ENCODE measurements at places on chromosomes 2 and 18.

DNA sequence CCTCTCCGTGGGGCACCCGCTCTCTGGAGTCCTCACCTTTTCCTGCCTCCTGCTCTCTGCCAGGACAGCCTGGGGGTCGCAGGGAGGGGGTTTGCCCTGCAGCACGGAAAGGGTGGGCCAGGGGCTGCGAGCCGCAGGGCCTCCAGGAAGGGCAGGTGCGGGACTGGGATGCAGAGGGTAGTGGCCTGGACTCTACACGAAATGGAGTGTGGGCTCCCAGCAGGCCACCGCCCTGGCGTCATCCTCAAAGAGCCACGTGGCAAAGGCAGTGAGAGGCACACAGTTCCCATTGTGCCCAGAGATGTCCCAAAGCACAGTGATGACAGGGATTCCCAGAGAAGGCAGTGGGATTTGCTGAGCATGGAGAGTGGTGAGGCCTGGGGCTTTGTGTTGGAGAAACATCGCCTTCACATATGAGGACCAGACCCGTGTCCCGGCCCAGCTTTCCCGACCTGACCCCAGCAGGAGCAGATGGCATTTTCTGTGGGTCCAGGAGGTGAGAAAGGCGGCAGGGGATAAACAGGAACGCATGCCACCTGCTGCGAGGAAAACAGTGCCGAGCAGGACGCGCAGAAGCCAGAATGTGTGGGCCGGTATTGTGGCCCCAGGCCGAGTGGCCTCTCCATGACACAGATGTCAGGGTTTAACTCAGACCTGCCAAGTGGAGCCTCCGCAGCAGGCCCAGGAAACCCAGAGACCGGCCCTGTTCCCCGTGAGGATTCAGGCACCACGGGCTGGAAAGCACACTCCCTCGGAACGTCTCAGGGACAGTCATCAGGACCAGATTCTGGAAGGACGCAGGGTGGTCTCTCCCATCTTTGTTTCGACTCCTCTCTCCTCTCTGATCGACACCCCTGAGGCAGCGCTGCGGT lies 855.5 kb upstream of the SALL3 start:
- DNase-seq = no peak

DNA sequence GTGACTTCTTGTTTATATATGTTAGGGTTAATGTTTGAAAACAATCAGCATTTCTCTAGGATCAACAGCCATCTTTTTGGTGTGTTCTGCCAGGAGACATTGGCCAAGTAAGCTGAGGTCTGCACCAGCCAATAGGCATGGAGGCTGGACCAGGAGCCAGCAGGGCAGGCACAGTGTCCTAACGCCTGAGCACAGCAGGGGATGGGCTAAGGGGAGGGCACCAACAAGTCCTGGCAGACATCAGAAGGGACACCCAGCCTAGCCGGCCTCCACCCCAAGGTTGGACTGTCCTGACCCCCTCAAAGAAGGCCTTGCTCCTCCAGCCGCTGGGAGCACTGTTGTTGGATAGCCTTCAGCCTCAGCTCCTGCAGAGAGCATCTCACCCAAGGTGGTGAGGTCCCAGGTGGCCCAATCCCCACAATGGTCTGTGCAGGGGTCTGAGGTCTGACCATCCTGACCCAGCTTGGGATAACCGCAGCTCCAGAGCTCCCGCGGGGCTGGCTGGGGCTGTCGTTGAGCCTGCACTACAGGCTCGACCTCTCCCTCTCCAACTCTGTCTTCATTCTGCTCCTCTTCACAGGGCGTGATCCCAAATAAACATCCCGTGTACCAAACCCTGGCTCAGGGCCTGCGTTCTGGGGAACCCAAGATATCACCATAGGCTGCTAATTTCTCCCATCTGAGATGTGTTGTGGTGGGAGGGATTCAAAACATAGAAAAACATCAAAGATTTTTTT lies 8.1 kb downstream of the TEX44 start:
- DNase-seq = no peak

- DNase-seq = no peak
Measured at GRCh38 chr18:25180973-25181548, 170.9 kb downstream of the ZNF521 start.

DNA sequence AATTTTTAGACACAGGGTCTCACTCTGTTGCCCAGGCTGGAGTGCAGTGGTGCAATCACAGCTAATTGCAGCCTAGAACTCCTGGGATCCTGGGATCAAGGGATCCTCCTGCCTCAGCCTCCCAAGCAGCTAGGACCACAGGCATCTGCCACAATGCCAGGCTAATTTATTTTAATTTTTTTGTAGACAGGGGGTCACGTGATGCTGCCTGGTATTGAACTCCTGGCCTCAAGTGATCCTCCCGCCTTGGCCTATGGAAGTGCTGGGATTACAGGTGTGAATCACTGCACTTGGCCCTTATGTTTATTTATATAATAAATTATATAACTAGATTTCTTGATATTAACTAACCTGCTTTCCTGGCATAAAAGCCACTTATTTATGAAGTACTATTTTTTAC lies 1081.7 kb upstream of the FANCL start:
- DNase-seq = no peak

DNA sequence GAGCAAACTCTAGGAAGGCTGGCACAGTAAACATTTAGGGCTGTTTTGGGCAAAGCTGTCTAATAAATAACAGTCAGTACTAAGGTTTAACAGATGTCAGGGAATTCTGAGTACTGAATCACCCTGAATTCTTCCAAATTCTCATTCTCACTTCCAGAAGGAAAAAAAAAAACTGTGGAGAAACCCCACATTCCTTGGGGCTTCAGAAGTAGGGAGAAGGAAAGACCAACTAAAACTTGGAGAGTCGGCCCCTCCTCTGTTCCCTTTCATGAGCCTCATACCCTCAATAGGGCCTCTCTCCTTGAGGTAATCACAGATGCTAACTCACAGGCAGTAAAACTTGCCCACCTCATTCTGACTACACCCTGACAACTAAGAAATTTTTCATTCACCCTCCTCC lies 62.1 kb downstream of the CCDC148 start:
- no peak for DNase-seq

- no peak for DNase-seq
Measured at GRCh38 chr18:74081966-74082741, 65.5 kb downstream of the FBXO15 start.

GRCh38 chr2:79666430-79666829 lies 153.6 kb downstream of the CTNNA2 start:
- DNase-seq = no peak
